Posterior cingulate gyrus (tissue), 11 donors: ENCODE measurements at places on chromosomes 1 and 21.

DNA sequence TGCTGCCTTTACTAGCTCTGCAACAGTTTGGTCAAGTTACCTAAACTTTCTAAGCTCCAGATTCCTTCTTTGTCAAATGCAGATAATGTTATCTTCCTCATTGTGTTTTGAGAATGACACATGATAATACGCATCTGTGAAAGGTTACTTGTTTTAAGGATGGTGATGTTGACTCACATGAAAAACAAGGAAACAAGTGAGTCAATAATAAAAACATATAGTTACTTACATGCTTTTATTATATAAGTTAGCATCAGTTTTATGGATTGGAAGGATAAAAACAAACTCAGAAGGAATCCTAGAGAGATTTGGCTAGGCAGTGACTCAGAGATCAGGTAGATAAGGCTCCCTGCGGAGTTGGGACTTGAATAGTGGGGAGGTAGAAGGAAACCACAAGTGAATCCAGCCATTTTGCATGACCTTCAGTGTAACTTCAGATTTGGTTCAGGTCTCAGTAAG is 144.6 kb downstream of the LMO4 start:
- no peak for DNase-seq

DNA sequence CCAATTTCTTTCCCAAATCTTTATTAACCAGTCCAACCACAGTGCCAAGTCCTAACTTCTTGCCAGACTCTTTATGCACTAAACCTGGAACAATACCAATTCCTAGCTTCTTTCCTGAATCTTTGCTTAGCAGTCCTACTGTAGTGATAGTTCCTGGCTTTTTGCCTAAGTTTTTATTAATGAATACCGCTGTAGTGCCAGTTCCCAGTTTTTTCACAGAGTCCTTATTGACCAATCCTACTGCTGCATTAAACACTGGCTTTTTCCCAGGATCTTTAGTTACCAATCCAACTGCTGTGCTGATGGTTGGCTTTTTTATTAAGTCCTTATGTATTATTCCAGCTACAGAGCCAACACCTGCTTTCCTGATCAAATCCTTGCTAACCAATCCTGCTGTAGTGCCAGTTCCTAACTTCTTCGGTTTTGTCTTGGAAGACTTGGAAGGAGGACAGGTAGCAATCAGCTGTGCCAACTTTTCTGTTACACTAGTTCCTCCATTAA is 80.8 kb downstream of the ASH1L start:
- no peak for DNase-seq

DNA sequence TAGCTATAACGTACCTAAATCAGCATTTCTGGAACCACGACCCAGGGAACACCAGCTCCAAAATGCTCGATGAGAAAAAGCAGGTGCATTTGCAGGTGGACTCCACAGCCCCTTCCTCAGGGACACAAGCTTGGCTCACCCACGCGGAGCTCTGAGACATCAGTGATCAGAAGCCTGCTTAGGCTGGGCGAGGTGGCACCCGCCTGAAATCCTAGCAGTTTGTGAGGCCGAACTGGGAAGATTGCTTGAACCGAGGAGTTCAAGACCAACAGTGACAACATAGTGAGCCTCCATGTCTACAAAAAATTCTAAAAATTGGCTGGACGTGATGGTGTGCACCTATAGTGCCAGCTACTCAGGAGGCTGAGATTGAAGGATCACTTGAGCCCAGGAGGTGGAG is 2.5 kb upstream of the TSPEAR start:
- no peak for DNase-seq

GRCh38 chr21:32070676-32071330 is 198.0 kb downstream of the HUNK start:
- no peak for DNase-seq

- no peak for DNase-seq
Measured at GRCh38 chr1:205421798-205422197, at the start of gene LEMD1. LEMD1 (minus strand) TSS chr1:205422056; CDS start chr1:205420536, 1,520 bp downstream.

GRCh38 chr1:181646710-181647109 is 163.4 kb downstream of the CACNA1E start:
- DNase-seq: no peak

DNA sequence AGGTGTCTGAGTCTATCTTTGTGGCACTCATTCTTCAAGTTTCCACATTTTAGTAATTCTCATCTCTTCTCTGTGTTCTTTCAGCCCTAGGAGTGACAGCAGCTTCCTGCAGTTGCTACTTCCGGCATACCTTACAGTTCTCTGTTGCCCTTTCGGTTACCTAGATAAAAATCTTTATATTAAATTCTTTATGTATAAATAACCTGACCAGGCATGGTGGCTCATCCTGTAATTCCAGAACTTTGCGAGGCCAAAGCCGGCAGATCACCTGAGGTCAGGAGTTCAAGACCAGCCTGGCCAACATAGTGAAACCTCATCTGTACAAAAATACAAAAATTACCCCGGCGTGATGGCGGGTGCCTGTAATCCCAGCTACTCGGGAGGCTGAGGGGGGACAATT is 62.9 kb downstream of the CDKN2C start:
- DNase-seq: no peak

GRCh38 chr1:38029081-38029681 is 16.6 kb downstream of the UTP11 start:
- DNase-seq: no peak

GRCh38 chr1:157484573-157484972 is 67.7 kb downstream of the FCRL5 start:
- DNase-seq: no peak

- no peak for DNase-seq
Measured at GRCh38 chr1:58657082-58657481, 42.8 kb downstream of the MYSM1 start.

DNA sequence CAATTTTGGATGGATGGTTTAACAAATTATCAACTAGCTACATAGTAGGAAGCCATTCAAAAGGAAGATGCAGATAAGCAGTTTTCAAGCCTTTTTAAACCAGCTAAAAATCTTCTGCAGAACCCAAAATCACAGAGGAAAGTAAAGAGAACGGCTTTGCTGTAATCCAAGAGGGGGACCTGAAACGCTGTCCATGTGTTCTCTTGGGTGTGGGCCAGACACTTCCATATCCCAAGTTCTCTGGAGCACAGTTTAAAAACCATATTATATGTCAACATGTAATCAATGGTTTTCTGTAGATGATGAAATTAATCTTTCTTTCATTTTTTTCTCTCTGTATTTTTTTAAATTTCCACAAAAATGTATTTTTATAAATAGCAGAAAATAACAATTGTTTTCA is 90.5 kb downstream of the SELENOF start:
- no peak for DNase-seq

- no peak for DNase-seq
Measured at GRCh38 chr1:211323156-211324063, 3.2 kb upstream of the TRAF5 start.
